ENCODE measurements at places on chromosomes 12 and 14. TPM values are rescaled to one million over a fixed set of nuclear protein-coding genes. Genes with fewer than 3 reads are reported as not detected.

GRCh38 chr12:105024928-105025327 is 38.8 kb downstream of the NOPCHAP1 start:
- H3K27me3 ChIP-seq: no peaks in the 10 kb centered on the region
- H3K27ac ChIP-seq: no peak overlapping the region
- DNase-seq: no peak
- no peaks in the 10 kb centered on the region for H3K4me1 ChIP-seq
- no peak overlapping the region for H3K4me3 ChIP-seq

DNA sequence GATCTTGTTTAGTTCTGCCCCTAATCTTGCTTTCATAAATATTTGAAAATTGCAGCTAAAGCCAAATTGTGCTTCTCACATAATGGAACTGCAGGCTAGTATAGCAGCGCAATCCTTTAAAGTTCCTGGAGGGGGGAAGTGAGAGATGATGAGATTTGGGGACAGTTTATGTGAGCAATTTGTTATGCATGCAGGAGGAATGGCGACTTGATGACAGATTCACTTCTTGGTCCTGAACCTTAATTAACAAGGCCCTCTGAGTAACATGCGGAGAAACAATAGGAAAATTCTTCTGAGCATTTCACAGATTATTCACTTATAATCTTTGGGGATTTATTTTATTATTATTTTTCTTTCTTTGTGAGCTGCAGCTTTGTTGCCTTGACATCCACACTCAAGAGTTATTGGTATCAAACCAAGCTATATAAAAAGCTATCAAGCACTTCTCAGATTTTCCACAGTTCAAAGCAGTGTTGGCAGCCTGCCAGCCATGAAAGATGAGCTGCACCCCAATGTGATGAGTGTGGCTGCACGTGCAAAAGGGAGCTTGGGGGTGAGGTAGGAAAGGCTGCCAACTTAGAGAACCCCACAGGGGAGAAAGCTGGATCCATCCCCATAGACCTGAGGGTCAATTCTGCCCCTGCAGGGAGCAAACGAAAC is 1662.2 kb upstream of the FLRT2 start:
- no peak for DNase-seq
- no peaks in the 10 kb centered on the region for H3K36me3 ChIP-seq
- H3K4me1 ChIP-seq: peaks cover 6% of the 10 kb centered on the region
- H3K27me3 ChIP-seq: no peaks in the 10 kb centered on the region
- no peak overlapping the region for H3K4me3 ChIP-seq

GRCh38 chr14:88264116-88264515 is 59.0 kb downstream of the KCNK10 start:
- no peaks in the 10 kb centered on the region for H3K27me3 ChIP-seq
- H3K4me3 ChIP-seq: no peak overlapping the region
- no peaks in the 10 kb centered on the region for H3K36me3 ChIP-seq
- H3K27ac ChIP-seq: no peak overlapping the region
- no peak for DNase-seq

- H3K4me1 ChIP-seq: no peaks in the 10 kb centered on the region
- no peak for DNase-seq
- H3K27me3 ChIP-seq: no peaks in the 10 kb centered on the region
- no peaks in the 10 kb centered on the region for H3K36me3 ChIP-seq
Observed at GRCh38 chr12:56927281-56927680, 6.9 kb downstream of the SDR9C7 start.

DNA sequence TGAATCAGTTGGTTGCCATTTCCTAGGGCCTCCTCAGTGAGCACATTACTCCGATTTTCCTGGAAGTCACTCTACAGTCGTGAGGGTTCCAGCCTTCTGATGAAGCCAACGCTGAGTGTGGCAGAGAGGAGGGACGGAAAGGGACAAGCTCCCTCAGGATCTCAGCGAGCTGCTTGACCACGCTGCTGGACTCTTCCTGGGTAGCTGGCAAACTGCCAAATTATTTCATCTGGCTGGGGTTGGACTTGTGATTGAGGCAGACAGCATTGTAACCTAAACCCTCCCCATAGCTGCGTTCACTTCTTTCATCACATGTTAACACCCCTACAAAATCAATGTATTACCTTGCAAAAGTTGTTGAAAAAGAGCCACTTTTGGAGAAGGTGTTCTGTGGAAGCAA is 69.6 kb upstream of the CHST11 start:
- DNase-seq: no peak
- no peaks in the 10 kb centered on the region for H3K27me3 ChIP-seq
- H3K4me3 ChIP-seq: no peak overlapping the region
- H3K36me3 ChIP-seq: no peaks in the 10 kb centered on the region

DNA sequence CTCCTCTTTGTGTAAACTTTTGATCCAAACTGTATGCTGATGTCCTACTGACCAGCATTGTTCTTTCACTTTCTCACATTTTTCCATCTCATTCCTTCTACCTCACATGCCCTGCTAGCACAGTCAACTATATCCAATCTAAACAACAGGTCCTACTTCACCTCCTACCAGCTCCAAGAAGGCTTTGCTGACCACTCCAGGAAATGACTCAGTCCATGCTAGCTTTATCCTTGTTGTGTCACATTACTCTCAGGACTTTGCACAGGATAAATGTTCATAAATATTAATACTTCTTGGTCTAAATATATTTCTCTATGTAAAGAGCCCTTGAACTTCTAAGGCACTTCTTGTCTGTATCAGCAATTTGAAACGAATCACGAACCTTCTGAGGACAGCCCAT is 64.9 kb upstream of the PCED1B start:
- H3K4me1 ChIP-seq: peaks cover 13% of the 10 kb centered on the region
- H3K4me3 ChIP-seq: no peak overlapping the region
- no peaks in the 10 kb centered on the region for H3K27me3 ChIP-seq
- no peak overlapping the region for H3K27ac ChIP-seq
- H3K36me3 ChIP-seq: no peaks in the 10 kb centered on the region

GRCh38 chr12:26032719-26033241 is 74.3 kb downstream of the RASSF8 start:
- peak; percentile 36 for DNase-seq
- H3K4me1 ChIP-seq: peaks cover 61% of the 10 kb centered on the region
- H3K27me3 ChIP-seq: no peaks in the 10 kb centered on the region
- no peaks in the 10 kb centered on the region for H3K36me3 ChIP-seq

CCDC38 gene
- total RNA-seq: not detected

METTL25 gene
- 8.0 TPM for total RNA-seq

DNA sequence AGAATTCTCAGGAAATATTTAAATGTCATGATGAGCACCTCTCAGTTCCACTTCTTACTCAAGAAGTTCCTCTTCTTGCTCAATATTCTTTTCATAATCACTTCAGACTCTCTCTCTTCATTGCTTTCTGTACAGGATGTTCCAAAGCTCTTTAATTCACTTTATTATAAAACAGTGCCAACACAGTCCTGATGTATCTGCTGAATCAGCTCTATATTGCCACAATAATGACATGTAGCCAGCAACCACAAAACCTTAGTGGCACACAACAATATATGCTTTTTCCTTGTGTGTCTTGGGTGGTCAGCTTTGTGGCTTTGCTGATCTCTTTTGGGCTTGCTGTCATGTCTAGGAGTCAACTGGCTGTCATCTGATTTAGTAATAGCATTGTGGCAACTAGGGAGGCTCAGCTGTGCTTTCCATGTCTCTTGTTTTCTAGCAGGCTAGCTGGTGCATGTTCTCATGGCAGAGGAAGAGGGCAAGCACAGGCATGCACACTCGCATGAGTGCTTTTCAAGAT is 52.8 kb upstream of the SLC2A13 start:
- no peaks in the 10 kb centered on the region for H3K27me3 ChIP-seq
- H3K36me3 ChIP-seq: no peaks in the 10 kb centered on the region
- H3K4me3 ChIP-seq: no peak overlapping the region
- no peak overlapping the region for H3K27ac ChIP-seq
- H3K4me1 ChIP-seq: no peaks in the 10 kb centered on the region
- no peak for DNase-seq

DNA sequence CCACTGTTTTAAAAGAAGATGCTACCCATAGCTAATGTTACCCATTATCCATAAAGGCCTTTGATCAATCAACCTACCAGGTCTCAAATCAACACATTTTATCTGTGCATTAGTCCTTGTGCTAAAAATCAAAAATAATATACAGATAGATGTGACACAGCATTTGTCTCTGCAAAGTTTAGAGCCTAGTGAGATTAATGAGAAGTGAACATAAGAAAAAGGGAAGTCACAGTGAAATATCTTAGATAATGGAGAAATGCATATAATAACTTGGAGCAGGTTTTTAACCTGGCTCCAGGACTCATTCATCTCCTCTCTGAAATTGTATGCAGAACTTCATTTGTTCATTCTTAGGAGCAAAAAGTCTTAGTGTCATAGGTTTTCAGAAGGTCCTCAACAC is 7.2 kb downstream of the PDE3A start:
- no peak overlapping the region for H3K27ac ChIP-seq
- no peak for DNase-seq
- no peak overlapping the region for H3K4me3 ChIP-seq
